ENCODE measurements at places on chromosomes 6 and 20.
A peak's percentile ranks its signal among the peaks of the same experiment; 100 is the strongest.

DNA sequence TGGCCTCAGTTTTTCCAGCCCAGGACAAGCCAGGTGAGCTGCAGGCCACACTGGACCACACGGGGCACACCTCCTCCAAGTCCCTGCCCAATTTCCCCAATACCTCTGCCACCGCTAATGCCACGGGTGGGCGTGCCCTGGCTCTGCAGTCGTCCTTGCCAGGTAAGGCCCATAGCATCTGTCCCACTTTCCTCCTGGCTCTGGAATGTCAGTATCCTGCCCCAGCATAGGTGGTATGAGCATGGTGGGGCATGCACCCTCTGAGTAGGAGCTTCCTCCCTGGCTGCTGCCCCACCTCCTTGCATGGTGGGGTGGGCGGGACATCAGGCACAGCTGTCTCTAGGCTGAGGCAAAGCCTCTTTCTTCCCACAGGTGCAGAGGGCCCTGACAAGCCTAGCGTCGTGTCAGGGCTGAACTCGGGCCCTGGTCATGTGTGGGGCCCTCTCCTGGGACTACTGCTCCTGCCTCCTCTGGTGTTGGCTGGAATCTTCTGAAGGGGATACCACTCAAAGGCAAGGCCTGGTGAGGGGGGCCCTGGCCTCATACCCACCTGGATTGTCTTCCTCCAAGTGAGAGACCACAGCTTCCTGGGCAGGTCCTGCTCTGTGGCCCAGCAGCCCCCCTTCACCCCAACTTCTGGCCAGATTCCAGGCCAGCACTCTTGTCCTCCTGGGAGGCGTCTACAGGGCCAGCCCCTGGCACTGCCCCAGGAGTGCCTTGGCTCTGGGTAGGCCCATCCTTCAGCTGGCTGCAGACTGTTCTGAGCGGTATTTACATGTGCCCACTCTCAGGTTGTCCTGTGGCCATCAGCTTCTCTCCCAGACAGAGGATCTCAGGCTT is 9.1 kb downstream of the PI16 start:
- DNase-seq = no peak

- no peak for DNase-seq
Observed at GRCh38 chr6:157316871-157317814, 6.2 kb downstream of the TMEM242 start.

- DNase-seq = no peak
Observed at GRCh38 chr6:140979642-140980091, 1153.1 kb upstream of the GJE1 start.

DNA sequence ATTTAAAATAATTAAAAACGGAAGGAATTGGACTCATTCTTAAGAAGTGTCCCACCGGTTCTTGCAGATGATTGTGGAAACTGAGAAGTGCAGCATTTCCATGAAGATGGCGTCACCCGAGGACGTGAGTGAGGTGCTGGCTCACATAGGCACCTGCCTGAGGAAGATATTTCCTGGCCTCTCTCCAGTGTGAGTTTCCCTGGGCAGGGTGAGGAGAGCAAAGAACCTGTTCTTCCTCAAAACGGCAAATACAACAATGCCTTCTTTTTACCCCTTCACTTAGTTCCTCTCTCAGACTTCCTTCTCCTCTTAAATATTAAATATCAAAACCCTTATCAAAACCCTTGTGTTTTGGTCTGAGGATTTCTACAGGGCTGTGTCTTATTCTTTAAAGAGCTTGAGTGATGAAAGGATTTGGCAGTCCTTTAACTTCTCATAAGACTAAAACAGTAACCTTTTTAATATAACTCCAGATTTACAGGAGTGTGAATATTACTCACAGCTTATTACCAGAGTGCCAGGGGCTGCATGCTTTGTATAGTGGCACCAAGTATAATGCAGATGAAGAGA is 156.3 kb downstream of the CARMIL1 start:
- peak; percentile 18 for DNase-seq

DNA sequence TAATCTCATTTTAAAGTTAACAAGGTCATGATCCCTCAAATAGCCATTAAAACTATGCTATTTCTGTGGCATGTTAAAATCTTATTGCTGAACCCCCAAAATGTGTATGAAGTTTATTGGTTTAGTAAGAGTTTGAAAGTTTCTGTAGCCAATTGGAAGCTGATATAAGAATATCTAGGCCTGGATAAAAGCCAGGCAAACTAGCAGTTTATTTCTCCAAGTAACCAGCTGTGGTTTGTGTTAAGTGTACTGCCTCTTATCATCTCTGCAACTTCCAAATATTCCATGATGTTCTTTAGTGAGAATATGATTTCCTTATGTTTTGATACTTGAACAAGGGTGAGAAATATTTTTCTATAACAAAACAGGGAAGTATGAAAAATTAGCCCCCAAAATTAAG is 76.7 kb downstream of the PRSS35 start:
- DNase-seq = no peak

DNA sequence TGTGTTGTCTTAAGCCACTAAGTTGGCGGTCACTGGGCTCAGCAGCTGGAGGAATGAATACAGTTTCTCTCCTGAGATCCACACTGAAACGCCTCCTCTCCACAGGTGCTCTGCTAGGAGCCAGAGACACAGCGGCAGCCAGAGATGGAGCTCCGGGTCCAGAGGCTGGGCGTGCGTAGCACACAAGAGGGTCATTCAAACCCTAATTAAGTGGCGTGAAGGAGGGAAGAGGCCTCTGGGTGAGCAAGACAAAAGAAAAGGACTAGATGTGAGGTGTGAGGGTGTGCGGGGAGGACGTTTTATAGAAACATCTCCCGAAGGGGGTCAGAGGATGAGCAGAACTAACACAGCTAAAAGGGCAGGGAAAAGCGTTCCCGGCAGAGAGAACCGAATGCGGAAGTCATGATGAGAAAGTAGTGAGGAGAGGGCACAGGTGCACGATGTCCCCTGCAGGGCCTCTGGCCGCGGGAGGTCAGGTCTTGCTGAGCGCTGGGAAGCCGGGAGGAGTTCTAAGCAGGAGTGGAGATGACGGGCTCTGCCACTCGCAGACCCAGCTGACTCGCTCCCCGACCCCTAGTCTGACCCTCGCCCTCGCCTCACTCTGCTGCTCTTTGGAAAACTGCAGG is 54.4 kb downstream of the BMP7 start:
- no peak for DNase-seq

DNA sequence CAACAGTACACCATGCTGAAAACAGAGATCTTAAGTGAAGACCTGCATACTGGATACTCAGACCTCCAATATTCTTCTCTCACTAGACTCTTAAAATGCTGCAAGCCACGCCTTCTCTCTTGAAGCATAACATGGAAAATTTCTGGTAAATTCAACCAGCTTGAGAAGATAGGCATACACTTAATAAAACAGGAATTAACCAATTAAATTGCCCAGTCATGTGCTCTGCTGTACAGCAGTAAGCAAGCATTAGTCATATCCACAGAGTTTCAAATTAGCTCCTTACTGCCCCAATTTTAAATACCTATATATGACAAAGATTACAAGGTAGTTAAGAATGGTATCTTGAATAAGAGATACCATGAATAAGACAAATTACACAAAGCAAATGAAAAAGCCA is 53.8 kb downstream of the C6orf58 start:
- no peak for DNase-seq

DNA sequence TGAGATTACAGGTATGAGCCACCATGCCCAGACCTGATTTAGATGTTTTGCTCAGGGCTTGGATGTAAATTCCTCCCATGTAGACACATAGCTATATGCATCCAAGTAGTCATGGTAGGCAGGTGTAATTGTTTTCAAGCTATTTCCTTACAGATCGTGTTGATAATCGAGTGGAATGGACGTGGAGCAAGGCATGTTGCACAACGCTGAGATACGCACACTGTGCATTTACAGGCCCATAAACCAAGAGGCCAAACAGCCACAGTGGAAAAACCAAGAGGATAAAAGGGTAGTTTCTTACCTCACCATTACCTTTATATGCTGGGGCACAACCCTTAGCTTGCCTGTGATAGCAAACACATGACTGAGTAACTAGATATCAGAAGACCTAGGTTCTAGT is 51.0 kb upstream of the ADGRF1 start:
- no peak for DNase-seq

DNA sequence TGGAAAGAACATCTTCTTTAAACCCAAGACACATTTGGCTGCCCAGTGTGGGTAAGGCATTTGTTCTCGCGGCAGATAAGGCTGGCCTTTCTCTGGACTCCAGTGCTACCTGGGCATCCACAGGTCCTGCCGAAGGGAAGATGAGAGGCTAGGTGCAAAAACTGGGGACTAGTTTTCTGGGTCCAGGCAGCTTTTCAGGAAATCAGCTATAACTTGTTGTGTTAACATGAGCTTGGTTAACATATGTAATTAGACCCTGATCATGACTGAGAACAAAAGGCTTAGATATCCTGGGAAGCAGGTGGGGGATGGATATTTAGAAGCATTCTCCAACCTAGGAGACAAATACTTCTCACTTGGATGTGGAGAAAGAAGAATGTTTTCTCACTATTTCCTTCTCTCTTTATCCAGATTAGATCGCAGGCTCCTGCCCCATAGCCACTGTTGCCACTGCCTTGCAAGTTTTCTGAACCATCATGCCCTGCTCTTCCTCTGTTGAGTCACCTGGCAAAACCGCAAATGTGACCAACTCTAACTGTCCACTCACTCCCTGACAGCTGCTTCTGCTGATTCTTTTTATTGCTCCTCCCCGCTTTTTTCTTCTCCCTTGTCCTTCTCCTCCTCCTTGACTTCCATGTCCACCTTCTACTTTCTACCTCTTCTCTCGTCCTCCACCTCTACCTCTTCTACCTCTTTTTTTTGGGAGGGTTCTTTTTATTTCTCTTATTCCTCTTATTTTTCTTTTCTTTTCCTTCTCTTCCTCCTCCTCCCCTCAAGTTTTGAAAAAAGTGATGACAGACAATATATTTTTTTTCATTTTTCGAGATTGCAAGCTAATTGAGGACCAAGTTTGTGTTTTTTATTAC is 258.1 kb downstream of the UTRN start:
- DNase-seq = no peak

DNA sequence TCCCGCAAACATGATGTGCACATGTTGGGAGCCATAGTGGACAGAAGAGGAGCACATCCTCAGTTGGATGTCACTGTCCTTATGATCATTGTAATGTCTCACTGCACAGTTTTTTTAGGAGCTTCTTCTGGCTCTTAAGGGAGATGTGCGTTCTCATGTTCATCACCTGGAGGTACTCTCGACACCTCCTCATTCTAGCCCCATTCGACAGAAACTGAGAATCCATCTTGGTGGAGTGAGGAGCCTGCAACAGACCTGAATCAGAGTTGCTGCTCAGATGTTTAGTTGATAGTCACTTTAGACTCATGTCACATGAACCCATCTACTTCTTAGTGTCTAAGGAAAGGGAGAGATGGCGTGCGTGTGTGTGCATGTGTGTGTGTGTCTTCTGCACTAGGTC is 2.3 kb upstream of the BMP6 start:
- DNase-seq = no peak

GRCh38 chr6:52515219-52515960 is 61.5 kb downstream of the TRAM2 start:
- DNase-seq = no peak

DNA sequence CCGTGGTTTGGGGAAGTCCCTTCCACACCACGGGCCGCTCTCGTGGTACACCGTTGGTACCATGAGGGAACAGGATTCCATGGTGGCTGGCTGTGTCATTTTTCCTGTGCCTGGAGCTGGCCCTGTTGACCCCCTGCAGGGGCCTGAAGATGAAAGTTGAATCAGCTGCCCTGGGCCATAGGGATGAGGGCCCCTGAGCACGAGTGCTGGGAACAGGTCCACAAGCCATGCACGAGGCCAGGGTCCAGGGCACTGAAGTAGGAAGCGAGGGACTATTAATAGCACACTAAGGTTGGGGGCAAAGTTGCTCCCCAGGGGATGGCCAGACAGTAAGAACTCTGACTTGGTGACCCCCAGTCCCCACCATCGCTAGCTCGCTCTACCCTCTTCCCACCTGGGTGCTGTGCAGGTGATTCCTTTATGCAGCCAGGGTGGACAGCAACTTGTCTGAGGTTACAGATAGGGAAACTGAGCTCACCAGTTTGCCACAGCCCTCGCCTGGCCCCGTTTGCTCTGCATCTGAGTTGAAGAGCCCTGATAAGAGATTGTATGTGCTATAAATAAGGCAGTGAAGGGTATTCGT is 46.6 kb downstream of the SLC13A3 start:
- DNase-seq = no peak

- DNase-seq = no peak
Observed at GRCh38 chr6:52735071-52735470, 28.2 kb downstream of the GSTA2 start.

GRCh38 chr6:144064402-144065212 is 30.8 kb downstream of the SF3B5 start:
- no peak for DNase-seq

DNA sequence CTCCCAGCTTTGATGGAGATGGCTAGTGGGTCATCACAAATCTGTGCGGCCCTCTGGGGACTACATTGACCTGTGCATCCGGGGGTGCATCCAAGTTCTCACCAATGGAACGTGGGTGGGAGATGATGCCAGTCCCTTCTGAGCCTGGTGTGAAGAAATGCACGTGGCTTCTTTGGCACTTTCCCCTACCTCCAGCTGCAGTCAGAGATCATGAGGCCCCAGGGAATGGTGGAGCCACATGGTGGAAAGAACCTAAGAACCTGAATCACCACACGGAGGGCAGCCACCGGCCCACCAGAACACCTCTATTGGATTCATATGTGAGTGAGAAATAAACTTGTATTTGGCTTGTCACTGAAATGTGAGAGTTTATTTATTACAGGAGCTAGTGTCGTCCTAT is 9.9 kb upstream of the CDKN1A start:
- DNase-seq = no peak

DNA sequence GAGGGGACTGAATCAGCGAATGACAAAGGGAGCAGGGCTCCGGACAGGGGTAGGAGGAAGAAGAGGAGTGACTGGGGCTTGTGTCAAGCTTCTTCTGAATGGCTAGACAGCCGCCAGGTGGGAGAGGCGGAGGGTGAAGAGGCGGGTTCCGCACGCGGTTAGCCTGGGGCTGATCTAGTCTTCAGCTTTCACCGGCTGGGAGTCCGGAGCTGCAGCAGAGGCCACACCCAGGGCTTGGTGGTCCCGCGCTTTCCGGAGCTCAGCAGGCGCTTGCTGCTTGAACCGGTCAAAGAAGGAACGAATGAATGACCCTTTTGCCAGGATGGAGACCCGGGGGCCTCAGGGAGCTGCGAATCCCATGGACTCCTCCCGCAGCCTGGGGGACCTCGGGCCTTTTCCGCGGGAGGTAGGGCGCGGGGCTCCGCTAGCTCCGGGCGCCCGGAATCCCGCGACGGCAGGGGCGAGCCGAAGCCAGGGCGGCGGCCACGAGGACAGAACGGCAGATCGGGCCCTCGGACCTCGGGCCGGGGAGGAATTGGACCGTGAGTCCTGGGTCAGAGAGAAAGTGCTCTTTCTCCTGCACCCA is at the start of gene C6orf141:
TSS of gene C6orf141 (plus strand) at position 177 of the 586 bp plus-strand sequence. CDS start at position 302, 125 bp downstream.
- DNase-seq = no peak

GRCh38 chr6:23268348-23268747 is 699.0 kb downstream of the HDGFL1 start:
- no peak for DNase-seq

DNA sequence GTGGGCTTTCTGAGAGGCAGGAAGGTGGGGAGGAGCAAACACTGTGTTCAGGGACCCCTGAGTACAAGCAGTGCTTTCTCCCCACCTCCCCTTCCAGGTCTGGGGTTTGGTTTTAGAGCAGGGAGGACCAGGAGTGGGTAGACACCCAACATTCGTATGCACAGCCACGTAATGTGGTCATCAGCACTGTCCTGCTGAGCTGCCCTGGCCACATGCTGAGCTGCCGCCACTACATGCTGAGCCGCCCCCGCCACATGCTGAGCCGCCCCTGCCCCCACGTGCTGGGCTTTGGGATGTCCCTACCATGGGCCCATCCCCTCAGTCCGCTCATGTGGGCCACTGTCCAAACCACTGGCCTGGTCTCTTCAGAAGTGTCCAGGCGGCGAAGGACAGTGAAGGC is 214.9 kb upstream of the CST7 start:
- DNase-seq = no peak

GRCh38 chr6:160300076-160300695 is 41.6 kb upstream of the SLC22A2 start:
- no peak for DNase-seq
